ENCODE measurements at places on chromosomes 2 and 18. TPM values are rescaled to one million over a fixed set of nuclear protein-coding genes. Genes with fewer than 3 reads are reported as not detected.

Gene ALLC
- total RNA-seq, result not detected

Gene SPATA3
- total RNA-seq, result not detected

Gene OSR1
- total RNA-seq, result 117 TPM

Gene SERPINB13
- not detected for total RNA-seq

Gene HOXD13
- total RNA-seq, result not detected
